ENCODE measurements at places on chromosomes 5 and 9.

GRCh38 chr9:136854113-136854841 lies 2.1 kb downstream of the MAMDC4 start:
- peak; percentile 32 for DNase-seq

DNA sequence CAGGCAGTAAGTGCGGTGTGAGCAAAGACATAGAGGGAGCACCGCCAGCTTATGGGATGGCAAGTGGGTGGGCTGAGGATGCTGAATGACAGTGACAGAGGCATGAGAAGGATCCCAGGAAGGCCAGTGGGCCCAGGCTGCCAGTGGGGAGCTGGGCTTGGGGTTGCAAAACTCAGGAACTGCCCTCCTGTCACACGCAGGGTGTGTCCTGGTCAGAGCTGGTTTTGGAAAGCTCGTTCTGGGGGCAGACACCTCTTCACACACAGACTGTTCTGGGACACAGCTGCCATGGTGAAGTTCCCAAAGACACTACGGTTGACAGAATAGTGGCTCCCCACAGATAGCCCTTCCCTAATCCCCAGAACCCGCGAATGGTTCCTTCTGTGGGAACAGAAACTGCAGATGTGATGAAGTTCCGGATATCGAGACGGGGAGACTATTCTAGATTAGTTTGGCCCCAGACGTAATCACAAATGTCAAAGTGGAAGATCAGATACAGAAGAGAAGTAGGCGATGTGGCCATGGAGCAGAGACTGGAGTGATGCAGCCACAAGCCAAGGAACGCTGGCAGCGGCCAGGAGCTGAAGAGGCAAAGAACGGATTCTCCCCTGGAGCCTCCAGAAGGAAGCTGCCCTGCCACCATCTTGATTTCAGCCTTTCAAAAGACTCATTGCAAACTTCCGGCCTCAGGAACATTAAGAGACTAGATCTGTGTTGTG lies 159.0 kb downstream of the COL23A1 start:
- DNase-seq: no peak

- DNase-seq: peak; percentile 80
Observed at GRCh38 chr5:140402258-140403074, 833 bp downstream of the ANKHD1 start.

- no peak for DNase-seq
Observed at GRCh38 chr5:173326501-173326960, 1.7 kb downstream of the STC2 start.

DNA sequence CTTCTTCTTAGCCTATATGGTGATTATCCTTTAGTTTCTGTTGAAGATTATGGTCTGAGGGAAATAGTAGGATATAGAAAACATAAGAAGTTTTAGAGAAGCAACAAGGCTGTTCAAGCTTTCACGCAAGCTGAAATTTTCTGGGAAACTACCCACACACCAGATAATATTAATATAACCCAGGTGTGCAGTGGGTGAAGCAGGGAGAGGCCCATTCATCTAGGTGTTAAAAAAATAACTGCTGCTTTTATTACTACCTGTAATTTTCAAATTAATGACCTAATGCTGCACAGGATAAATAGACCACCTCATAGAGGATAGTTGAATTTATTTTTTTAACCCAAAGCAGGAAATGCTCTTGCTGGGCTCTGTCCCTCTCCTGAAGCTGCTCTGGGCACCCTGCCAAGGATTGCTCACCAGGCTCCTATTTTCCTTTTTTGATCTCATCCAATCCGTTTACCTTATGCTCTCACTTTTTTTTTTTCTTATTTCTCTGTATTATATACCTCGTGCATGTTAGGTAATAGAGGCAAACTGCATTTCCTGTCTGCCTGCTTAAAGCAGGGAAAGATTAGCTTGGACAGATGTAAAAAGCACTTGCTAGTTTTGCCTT lies 124.3 kb upstream of the SLC12A2 start:
- peak; percentile 45 for DNase-seq
